Immature natural killer cell (primary cell): ENCODE measurements at places on chromosomes 6 and 20. TPM values are rescaled to one million over a fixed set of nuclear protein-coding genes. Genes with fewer than 3 reads are reported as not detected.

DNA sequence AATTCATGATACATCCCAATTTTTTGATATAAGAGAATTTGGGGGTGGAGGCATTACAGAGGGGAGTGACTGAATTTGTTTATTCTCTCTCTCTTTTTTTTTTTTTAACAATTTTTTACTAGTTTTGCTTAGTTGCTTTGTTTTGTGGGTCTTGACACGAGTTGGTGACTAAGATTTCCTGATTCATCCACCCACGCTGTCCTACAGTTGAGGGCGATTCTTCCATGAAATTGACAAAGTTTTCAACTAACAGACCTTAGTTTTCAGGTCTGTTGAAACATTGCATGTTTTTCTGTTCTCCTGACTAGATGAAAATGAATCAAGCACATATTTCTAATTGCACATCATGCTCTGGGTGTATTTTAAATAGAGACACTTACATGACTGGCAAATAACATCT is 613.8 kb downstream of the TFAP2B start:
- H3K27ac ChIP-seq: no peak overlapping the region
- no peaks in the 10 kb centered on the region for H3K4me1 ChIP-seq
- H3K4me3 ChIP-seq: no peak overlapping the region
- no peaks in the 10 kb centered on the region for H3K36me3 ChIP-seq
- DNase-seq: no peak

DNA sequence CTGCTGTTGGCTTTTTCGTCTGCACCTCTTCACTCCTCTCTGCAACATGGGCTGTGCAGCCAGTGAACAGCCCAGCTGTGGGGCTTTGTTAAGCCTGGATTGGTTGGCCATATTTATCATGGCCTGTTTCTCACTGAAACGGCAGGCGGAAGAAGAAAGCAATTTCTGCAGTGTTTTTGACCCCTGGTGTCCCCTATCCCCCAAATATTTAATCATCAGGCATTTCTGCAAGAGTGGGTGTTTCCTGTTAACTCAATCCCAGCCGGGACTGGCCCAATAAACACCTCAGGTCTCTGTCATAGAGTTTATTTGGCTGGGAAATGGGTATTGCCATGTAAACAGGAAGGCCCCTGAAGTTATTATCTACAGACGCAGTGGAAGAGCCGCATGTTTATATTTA is 174.8 kb upstream of the SUPT3H start:
- no peak for DNase-seq
- no peak overlapping the region for H3K4me3 ChIP-seq
- peaks cover 5% of the 10 kb centered on the region for H3K4me1 ChIP-seq
- peaks cover 3% of the 10 kb centered on the region for H3K27me3 ChIP-seq

GRCh38 chr20:50348096-50348495 is 157.5 kb downstream of the CEBPB start:
- H3K36me3 ChIP-seq: no peaks in the 10 kb centered on the region
- H3K27ac ChIP-seq: peak overlapping the region; percentile 61
- H3K4me1 ChIP-seq: peaks cover 30% of the 10 kb centered on the region
- H3K4me3 ChIP-seq: no peak overlapping the region
- peaks cover 7% of the 10 kb centered on the region for H3K27me3 ChIP-seq

DNA sequence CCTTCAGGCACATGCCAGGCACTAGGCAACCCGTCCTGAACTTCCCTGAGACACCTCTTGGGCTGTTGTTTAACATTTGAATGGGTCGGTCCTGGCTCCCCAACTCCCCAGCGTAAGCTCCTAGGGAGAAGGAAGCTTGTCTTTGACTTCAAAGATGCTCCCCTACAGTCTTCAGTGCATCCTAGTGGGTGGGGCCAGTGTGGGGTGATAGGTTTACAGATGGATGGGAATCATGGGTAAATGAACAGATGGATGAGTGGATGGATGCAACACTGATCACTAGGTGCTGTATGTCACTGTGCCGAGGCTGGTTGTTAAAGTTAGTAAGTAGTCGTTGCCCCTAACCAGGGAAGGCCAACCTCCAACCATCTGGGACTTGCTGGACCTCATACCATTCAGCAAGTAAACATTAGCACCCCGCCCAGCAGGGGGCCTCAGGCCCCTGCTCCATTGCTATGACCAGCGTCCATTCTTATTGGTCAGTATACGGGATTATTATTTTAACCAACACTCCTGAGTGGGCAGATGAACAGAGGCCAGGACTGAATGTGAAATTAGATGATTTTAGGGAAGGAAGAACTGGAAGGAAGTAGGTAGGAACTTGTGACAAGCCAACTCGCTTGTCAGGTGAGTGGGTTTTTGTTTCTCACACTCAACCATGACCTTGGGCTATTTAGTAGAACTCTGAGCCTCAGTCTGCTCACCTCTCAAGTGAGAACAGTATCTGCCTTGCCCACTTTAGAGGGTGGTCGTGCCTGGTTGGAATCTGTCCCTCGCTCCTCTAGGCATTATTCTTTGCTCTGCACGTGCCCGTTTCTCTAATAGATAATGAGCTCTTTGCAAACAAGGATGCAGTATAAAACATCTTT is 82.9 kb upstream of the FOXP4 start:
- H3K27me3 ChIP-seq: peaks cover 22% of the 10 kb centered on the region
- no peaks in the 10 kb centered on the region for H3K36me3 ChIP-seq

The IP6K3 gene
- not detected for polyA plus RNA-seq

DNA sequence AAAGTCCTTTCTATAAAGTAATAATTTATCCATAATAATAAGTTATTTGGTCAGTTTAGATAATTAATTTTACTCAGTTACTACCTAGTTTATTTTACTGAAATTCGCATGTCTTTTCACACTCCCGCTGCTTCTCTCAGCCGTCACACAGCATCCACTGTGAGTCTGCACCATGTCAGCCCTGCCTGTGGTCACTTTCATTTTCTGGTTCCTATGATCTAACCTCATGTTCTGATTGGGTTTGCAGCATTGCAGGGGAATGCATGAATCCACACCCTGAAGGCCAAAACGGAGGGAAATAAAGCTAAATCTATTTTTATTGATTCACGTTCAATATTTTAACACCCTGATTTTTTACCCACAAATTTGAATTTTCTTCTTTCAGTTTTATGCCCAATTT is 47.4 kb downstream of the PDE10A start:
- no peak for DNase-seq
- no peak overlapping the region for H3K27ac ChIP-seq
- H3K36me3 ChIP-seq: no peaks in the 10 kb centered on the region
- H3K4me3 ChIP-seq: no peak overlapping the region

DNA sequence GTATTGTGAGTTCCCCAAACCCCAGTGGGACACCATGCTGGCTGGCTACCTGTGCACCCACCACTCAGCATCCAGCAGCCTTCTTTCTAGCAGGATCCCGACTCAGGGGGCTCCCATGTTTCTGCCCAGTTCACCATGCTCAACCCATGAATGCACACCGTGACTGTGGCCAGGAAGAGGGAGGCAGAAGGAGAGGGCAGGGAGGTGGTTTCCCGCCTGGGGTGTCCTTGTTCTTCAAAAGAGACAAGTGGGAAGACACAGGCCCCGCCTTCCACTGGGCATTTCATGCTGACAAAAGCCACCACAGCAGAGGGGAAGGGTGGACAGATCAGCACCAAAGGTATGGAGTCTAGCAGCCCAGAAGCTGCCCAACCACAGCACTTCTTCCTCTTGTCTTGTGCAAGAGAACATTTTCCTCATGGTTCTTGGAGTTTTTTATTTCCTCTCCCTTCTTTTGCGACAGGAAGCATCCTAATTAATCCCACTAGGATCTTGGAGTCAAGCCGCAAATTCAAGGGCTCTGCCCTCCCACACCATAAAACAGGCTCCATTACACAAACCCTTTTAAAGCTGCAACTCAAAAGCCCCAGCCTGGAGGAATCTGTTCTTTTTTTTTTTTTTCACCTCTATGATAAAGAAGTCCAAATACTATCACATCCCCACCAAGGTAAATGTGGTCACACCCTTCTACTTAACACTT is 13.5 kb upstream of the ANKRD60 start:
- H3K27ac ChIP-seq: no peak overlapping the region
- peaks cover 1% of the 10 kb centered on the region for H3K4me1 ChIP-seq
- no peak for DNase-seq

- peaks cover 18% of the 10 kb centered on the region for H3K27me3 ChIP-seq
- DNase-seq: no peak
- no peaks in the 10 kb centered on the region for H3K4me1 ChIP-seq
- H3K27ac ChIP-seq: no peak overlapping the region
These were observed 13.3 kb downstream of the MAFB start for GRCh38 chr20:40675599-40676221.

The ME1 gene
- not detected for polyA plus RNA-seq

DNA sequence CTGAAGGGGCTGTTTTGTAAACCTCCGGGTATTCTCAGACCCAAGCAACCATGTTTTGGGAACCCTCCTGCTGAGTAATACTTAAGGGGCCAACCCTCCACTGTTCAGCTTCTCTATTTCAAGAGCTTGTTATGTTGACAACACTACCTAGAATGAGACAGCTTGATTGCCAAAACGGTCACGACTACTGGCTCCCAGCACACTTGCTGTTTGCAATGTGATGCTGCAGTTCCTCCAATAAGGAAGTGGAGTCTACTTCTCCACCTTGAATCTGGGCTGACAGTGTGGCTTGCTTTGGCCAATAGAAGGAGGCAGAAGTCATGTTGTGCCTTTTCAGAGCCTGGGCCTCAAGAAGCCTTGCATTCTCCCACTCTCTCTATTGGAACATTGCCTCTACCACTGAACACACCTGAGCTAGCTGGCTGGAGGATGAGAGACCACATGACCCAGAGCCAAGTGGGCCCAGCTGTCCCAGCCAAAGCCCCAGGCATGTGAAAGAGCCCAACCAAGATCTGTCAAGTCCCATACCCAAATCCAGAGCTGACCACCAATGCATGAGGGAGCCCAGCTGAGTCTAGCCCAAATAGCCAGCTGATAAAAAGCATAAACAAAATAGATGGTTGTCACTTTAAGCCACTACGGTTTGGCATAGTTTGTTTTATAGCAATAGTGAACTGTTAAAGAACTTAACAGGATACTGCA is 108.0 kb downstream of the PRND start:
- H3K4me3 ChIP-seq: no peak overlapping the region
- H3K36me3 ChIP-seq: no peaks in the 10 kb centered on the region
- H3K27me3 ChIP-seq: no peaks in the 10 kb centered on the region
- no peak overlapping the region for H3K27ac ChIP-seq

The DDAH2 gene
- 74.9 TPM for polyA plus RNA-seq

DNA sequence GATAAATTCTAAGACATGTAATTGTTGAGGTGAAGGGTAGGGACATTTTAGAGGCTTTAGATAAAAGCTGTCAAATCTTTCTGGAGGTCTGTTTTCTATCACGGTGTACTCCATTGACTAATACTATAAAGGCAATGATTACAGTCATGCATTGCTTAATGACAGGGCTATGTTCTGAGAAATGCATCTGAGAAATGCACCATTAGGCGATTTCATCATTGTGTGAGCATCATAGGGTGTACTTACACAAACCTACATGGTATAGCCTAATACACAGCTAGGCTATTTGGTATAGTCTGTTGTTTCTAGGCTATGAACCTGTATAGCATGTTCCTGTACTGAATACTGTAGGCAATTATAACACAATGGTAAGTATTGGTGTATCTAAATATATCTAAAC is 71.3 kb upstream of the FYN start:
- no peak overlapping the region for H3K27ac ChIP-seq
- DNase-seq: no peak
- H3K4me1 ChIP-seq: no peaks in the 10 kb centered on the region
